Heart left ventricle (tissue), 16 donors: ENCODE measurements at places on chromosomes 4 and X. TPM values are rescaled to one million over a fixed set of nuclear protein-coding genes. Genes with fewer than 3 reads are reported as not detected.

The UGT2B15 gene
- total RNA-seq: not detected

The XKRX gene
- not detected for total RNA-seq

DNA sequence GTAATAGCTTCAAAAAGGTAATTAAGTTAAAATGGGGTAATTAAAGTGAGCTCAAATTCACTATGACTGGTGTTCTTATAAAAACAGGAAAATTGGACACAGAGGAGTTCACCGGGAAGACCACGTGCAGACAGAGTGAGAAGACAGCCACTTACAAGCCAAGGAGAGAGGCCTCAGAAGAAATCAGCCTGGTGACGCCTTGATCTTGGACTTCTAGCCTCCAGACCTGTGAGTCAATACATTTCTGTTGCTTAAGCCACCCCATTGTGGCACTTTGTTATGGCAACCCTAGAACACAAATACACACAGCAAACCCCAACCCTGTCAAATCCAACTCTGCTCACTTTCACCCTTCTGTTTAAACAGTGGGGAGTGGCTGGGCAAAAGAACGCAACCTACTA is 4.1 kb upstream of the CD38 start:
- no peak for DNase-seq

GRCh38 chr4:99848591-99849001 is 32.0 kb downstream of the DAPP1 start:
- DNase-seq: no peak

DNA sequence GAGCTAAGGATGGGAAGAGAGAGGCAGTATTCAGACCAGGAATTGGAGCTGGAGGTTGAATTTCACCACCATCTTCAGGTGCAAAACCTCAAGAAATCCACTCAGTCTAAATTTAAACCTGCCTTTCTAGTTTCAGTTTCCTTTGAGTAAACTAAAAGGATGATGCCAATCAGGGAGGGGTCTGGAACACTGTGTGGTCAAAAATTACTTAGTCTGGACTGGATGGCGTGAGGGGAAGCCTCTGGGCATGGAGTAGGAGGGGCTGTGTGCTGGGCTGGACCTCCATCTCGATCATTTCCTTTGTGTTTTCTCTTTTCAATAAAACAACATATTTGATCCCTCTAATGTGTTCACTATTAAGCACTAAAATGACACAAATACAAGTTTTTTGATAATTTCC is 120.1 kb downstream of the GC start:
- DNase-seq: no peak

- no peak for DNase-seq
Measured at GRCh38 chr4:3013839-3014350, 50.5 kb downstream of the GRK4 start.
